CD4-positive, alpha-beta memory T cell (primary cell): ENCODE measurements at places on chromosomes 2 and 18. TPM values are rescaled to one million over a fixed set of nuclear protein-coding genes. Genes with fewer than 3 reads are reported as not detected.

DNA sequence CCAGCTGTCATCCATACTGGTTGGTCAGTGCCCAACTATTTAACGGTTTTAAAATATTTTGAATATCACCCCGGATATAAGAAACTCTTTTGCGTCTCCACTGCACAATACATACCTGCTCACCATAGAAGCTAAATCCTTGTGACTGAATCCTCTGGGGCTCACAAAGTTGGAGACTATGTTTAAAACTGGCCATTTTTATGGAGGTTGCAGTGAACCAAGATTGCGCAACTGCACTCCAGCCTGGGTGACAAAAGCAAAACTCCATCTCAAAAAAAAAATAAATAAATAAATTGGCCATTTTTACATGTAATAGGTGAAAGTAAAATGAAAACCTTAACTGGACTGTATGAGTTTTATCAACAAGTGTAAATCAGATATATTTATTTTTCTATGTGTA, 55.6 kb upstream of the TMEM17 start:
- H3K27me3 ChIP-seq: no peaks in the 10 kb centered on the region
- no peaks in the 10 kb centered on the region for H3K4me1 ChIP-seq
- H3K27ac ChIP-seq: no peak overlapping the region
- no peak overlapping the region for H3K4me3 ChIP-seq
- H3K36me3 ChIP-seq: no peaks in the 10 kb centered on the region

- peaks cover 84% of the 10 kb centered on the region for H3K4me1 ChIP-seq
- DNase-seq: no peak
- no peak overlapping the region for H3K4me3 ChIP-seq
- no peaks in the 10 kb centered on the region for H3K36me3 ChIP-seq
- H3K27me3 ChIP-seq: no peaks in the 10 kb centered on the region
- H3K27ac ChIP-seq: no peak overlapping the region
Observed at GRCh38 chr2:47897883-47898731, 8.2 kb downstream of the FBXO11 start.

GRCh38 chr2:38978296-38978903, 88.7 kb downstream of the ARHGEF33 start:
- no peaks in the 10 kb centered on the region for H3K4me1 ChIP-seq
- no peaks in the 10 kb centered on the region for H3K27me3 ChIP-seq
- H3K36me3 ChIP-seq: no peaks in the 10 kb centered on the region
- no peak for DNase-seq
- no peak overlapping the region for H3K4me3 ChIP-seq

- no peaks in the 10 kb centered on the region for H3K36me3 ChIP-seq
- peak overlapping the region; percentile 74 for H3K27ac ChIP-seq
- no peaks in the 10 kb centered on the region for H3K27me3 ChIP-seq
- peak overlapping the region; percentile 42 for H3K4me3 ChIP-seq
- peak; percentile 80 for DNase-seq
Observed at GRCh38 chr18:48833701-48834412, 116.9 kb downstream of the SMAD7 start.

Gene IGFBP2
- not detected for total RNA-seq

DNA sequence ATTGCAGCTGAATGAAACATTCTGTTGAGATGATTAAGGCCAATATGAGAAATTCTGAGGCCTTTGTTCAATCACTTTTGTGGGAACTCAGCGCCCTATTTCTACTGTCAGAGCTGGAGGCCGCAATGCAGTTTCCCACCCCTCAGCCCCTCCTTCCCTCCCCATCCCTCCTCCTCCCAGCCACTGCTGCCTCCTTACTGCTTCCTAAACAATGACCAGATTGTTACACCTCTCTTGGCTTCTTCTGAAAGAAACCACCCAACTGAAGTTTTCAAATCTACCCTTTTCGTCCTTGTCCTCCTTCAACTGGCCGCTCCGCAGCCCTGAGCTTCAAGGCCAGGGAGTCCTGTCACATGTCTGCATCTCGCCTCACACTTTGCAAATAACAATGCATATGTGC, 36.7 kb upstream of the MAPK4 start:
- DNase-seq: no peak
- H3K27ac ChIP-seq: no peak overlapping the region
- no peak overlapping the region for H3K4me3 ChIP-seq

DNA sequence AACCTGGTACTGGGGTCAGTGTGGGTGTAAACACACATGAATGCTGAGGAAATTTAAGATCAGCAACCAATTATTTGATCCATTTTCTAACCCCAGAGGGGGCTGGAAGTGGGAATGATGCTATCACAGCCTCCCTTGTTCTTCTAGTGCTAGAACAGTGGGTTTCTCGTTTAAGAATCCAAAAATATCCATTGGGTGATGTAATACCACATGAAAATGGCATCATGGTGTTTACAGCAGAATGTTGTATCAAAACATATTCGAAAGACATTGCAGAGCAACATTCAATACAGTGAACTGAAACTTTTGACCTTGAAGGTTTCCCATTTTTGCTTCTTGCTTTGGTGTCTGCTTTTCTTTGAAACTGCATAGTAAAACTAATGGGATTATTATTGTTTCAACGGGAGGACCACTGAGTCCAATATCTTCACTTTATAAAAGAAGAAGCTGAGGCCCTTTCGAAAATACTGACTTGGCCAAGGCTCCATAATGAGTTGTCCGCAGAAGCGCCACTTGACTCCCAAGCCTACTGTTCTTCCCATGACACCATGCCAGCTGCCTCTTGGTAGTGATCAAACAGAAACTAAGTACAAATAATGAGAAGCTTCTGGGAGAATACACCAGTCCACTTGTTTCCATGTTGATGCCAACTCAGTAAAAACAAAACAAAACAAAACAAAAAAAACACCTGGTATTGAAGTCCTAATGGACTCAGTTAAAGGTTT, 106.1 kb downstream of the COLEC12 start:
- no peak overlapping the region for H3K27ac ChIP-seq
- H3K4me1 ChIP-seq: no peaks in the 10 kb centered on the region
- no peaks in the 10 kb centered on the region for H3K36me3 ChIP-seq
- peaks cover 4% of the 10 kb centered on the region for H3K27me3 ChIP-seq
- no peak for DNase-seq

- no peak overlapping the region for H3K4me3 ChIP-seq
- no peaks in the 10 kb centered on the region for H3K36me3 ChIP-seq
- no peaks in the 10 kb centered on the region for H3K27me3 ChIP-seq
- no peak overlapping the region for H3K27ac ChIP-seq
Observed at GRCh38 chr18:1261054-1261453, 356.4 kb downstream of the ADCYAP1 start.

Gene C2orf15
- total RNA-seq: 3.2 TPM

Gene FAM228A
- 0.81 TPM for total RNA-seq

DNA sequence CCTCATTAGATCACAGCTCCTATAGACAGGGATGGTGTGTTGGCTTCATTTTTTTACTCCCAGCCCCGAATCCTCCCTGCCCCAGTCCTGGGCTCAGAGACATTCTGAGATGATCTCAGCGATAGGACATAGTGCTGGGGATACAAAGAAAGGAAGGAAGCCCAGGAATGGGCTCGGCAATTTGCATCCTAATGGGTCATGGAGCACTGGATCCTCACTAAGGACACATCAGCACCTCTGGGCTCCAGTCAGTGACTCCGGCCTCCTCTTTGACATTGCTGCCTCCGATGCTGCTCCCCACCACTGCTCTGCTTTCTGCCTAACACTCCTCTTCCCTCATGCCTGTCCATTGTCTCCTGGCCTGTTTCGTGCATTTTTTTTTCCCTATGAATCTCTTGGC, 489.1 kb downstream of the STK39 start:
- no peaks in the 10 kb centered on the region for H3K27me3 ChIP-seq
- H3K27ac ChIP-seq: no peak overlapping the region
- H3K4me3 ChIP-seq: no peak overlapping the region
- no peak for DNase-seq

DNA sequence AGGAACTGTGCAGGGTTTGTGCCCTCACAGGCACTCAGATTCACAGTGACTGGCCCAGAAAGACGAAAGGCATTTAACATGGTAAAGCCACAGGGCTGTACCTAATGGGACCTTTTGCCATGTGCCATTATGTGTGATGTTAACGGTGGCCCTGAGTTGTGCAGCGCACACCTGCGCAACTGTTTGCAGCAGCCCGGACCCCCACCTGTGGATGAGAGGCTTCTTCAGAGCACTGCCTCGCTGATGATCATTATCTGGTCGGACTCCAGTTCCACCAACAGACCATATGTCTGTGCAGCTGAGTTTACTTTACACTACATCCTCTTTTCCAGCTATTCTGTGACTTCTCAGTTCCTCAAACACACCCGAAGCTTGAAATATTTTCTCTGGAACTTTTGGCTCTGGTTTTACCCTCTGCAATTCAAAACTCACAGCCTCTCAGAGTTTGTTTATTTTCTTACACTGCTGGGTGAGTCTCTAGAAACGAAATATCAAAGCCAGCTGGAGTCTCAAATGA, 35.6 kb upstream of the UBE2F start:
- H3K27me3 ChIP-seq: no peaks in the 10 kb centered on the region
- no peaks in the 10 kb centered on the region for H3K36me3 ChIP-seq
- no peak overlapping the region for H3K27ac ChIP-seq
- H3K4me3 ChIP-seq: no peak overlapping the region

- no peak for DNase-seq
- H3K27ac ChIP-seq: no peak overlapping the region
- no peak overlapping the region for H3K4me3 ChIP-seq
- no peaks in the 10 kb centered on the region for H3K4me1 ChIP-seq
Observed at GRCh38 chr2:67858886-67859285, 203.9 kb downstream of the C1D start.

DNA sequence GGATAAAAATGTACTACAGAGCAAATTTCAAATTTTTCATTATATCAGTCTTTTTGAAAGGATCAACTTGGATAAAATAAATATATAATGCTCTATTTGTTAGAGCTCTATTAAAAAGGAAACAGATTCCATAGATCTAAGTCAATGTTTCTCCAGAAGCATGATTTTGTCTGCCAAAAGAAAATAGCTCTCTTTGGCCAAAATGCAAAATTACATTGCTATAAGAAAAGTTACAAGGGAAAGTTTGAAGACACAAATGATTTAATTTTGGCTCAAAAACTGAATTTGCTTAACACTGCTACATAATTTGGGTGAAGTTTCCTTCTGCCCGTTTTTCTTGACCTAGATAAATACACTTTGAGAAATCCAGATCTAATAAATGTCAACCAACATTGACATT, 15.7 kb downstream of the C2orf69 start:
- no peak for DNase-seq
- no peaks in the 10 kb centered on the region for H3K4me1 ChIP-seq
- H3K4me3 ChIP-seq: no peak overlapping the region
- no peaks in the 10 kb centered on the region for H3K36me3 ChIP-seq
- H3K27me3 ChIP-seq: no peaks in the 10 kb centered on the region

- no peaks in the 10 kb centered on the region for H3K4me1 ChIP-seq
- no peaks in the 10 kb centered on the region for H3K27me3 ChIP-seq
- no peak for DNase-seq
- H3K36me3 ChIP-seq: peaks cover 51% of the 10 kb centered on the region
- no peak overlapping the region for H3K4me3 ChIP-seq
Observed at GRCh38 chr2:241088376-241088775, 13.7 kb downstream of the MTERF4 start.

GRCh38 chr18:33755931-33756560, 178.0 kb downstream of the ASXL3 start:
- DNase-seq: no peak
- H3K27ac ChIP-seq: no peak overlapping the region
- H3K4me1 ChIP-seq: no peaks in the 10 kb centered on the region
- H3K4me3 ChIP-seq: no peak overlapping the region
- no peaks in the 10 kb centered on the region for H3K27me3 ChIP-seq

- H3K4me3 ChIP-seq: no peak overlapping the region
- H3K4me1 ChIP-seq: no peaks in the 10 kb centered on the region
- H3K27ac ChIP-seq: no peak overlapping the region
- DNase-seq: no peak
Observed at GRCh38 chr2:43074052-43074451, 152.4 kb downstream of the ZFP36L2 start.

DNA sequence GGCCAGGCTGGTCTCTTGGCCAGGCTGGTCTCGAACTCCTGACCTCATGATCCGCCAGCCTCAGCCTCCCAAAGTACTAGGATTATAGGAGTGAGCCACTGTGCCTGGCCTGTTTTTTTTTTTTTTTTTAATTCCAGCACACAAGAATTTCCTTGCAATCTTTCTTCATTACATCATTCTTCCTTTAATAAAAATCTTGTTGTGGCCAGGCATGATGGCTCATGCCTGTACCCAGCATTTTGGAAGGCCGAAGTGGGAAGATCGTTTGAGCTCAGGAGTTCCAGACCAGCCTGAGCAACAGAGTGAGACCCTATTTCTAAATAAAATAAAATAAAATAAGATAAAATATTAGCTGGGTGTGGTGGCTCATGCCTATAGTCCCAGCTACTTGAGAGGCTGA, 21.4 kb upstream of the PLEKHM3 start:
- no peaks in the 10 kb centered on the region for H3K27me3 ChIP-seq
- no peak overlapping the region for H3K27ac ChIP-seq
- H3K4me1 ChIP-seq: no peaks in the 10 kb centered on the region
- H3K4me3 ChIP-seq: no peak overlapping the region
- no peaks in the 10 kb centered on the region for H3K36me3 ChIP-seq
- DNase-seq: no peak

Gene SPDYA
- total RNA-seq: 4.9 TPM

- H3K4me3 ChIP-seq: no peak overlapping the region
- no peak overlapping the region for H3K27ac ChIP-seq
- H3K27me3 ChIP-seq: no peaks in the 10 kb centered on the region
Observed at GRCh38 chr18:10441472-10441871, 13.0 kb upstream of the APCDD1 start.

DNA sequence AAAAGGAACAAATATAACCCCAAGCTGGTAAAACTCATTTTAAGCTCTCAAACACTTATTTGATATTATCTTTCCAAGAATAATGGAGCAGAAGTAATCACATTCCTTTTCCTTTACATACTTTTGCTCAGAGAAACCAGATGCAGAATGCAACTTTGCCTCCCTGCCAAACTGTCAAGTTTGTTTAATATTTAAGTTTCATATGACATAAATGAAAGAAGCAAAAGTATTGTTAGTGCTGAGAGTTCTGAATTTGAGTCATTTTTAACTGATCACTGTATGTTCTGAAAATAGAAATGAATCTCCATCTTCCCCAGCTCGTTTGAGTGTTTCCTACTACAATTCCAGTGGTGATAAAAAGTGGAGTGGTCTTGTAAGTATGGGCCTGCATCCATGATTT, 423.4 kb downstream of the PID1 start:
- H3K27ac ChIP-seq: no peak overlapping the region
- no peaks in the 10 kb centered on the region for H3K36me3 ChIP-seq
- no peaks in the 10 kb centered on the region for H3K27me3 ChIP-seq
- no peak for DNase-seq
- H3K4me3 ChIP-seq: no peak overlapping the region

Gene AOX1
- total RNA-seq: not detected

- no peak for DNase-seq
- no peak overlapping the region for H3K27ac ChIP-seq
- H3K4me3 ChIP-seq: no peak overlapping the region
Observed at GRCh38 chr2:134675314-134675713, 43.5 kb downstream of the TMEM163 start.
